ENCODE measurements at places on chromosomes 13 and 19.

DNA sequence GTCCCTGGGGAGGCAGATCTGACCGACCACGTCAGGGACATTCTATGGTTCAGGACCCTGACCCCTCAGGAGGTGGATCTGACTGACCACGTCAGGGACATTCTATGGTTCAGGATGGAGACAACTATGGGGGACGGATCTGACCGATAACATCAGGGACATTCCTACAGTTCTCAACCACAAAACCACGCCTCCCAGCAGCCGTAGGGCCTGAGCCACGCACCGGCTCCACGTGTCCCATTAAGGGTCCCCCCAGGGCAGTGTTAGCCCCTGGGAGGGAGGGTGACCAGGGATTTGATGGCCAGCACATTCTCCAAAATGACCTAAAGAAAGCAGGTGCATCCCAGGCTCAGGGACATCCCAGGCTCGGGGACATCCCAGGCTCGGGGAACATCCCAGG lies 49.0 kb upstream of the C13orf46 start:
- no peak for DNase-seq

- DNase-seq, result no peak
These were observed 40.4 kb upstream of the PDCD5 start for GRCh38 chr19:32540621-32541020.

DNA sequence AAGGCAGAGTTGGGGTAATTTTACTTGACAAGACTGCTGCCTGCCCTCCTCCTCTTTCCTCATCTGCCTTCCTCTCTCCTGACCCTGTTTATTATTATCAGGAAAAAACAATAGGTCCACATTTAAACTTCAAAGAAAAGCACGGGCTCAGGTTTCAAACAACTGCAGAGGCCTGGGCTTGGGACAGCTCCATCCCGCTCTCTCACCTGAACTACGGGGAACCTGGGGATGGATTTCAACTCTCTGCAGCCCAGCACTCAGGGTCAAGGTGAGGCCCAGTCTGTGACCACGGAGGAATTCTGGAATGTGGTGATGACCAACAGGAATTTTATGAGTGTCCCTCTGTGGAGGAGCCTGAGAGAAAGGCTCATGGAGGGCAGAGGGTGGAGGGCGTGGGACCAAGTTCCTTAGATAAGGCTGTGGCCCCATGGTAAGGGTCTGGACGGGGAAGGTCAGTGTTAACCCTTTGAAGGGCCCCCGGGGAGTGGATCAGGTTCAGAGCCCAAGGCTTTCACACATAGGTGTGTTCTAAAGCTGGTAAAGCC lies 220.8 kb upstream of the MAB21L1 start:
- no peak for DNase-seq

- no peak for DNase-seq
These were observed 49.3 kb downstream of the RAB20 start for GRCh38 chr13:110512198-110512740.
